K562 (cell line): ENCODE measurements at places on chromosomes 11 and 22.

GRCh38 chr11:12413141-12414052 is 36.0 kb downstream of the PARVA start:
- H3K27ac ChIP-seq: no peak overlapping the region
- no peaks in the 10 kb centered on the region for H3K36me3 ChIP-seq
- H3K4me3 ChIP-seq: no peak overlapping the region
- H3K4me1 ChIP-seq: peaks cover 12% of the 10 kb centered on the region

DNA sequence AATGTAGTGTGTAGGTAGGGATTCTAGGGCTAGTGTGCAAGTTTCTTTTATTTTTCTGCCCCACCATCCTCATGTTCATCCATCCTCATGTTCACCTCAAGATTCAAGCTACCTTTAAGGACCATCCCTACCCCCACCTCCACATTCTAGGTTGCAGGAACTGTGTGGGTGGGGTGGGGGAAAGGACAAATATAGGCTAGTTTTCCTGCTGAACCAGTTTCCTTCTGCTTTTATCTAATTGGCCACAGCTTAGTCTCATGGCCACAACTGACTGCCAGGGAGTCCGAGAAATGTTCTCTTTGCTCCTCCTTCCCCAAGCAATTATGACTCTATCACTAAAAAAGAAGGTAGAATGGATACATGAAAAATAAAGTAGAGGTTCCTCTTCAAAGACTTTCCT is 179.0 kb upstream of the LARGE1 start:
- H3K4me1 ChIP-seq: no peaks in the 10 kb centered on the region
- no peak for DNase-seq
- H3K36me3 ChIP-seq: no peaks in the 10 kb centered on the region
- no peaks in the 10 kb centered on the region for H3K27me3 ChIP-seq
- H3K4me3 ChIP-seq: no peak overlapping the region

GRCh38 chr11:110472858-110473257 is 43.1 kb downstream of the FDX1 start:
- no peaks in the 10 kb centered on the region for H3K36me3 ChIP-seq
- DNase-seq: no peak
- no peaks in the 10 kb centered on the region for H3K27me3 ChIP-seq
- H3K4me1 ChIP-seq: no peaks in the 10 kb centered on the region
- H3K27ac ChIP-seq: no peak overlapping the region

- H3K4me1 ChIP-seq: no peaks in the 10 kb centered on the region
- H3K27me3 ChIP-seq: peaks cover 10% of the 10 kb centered on the region
- no peak overlapping the region for H3K4me3 ChIP-seq
- H3K27ac ChIP-seq: no peak overlapping the region
- no peaks in the 10 kb centered on the region for H3K36me3 ChIP-seq
Observed at GRCh38 chr11:45028911-45029682, 78.4 kb upstream of the TP53I11 start.

DNA sequence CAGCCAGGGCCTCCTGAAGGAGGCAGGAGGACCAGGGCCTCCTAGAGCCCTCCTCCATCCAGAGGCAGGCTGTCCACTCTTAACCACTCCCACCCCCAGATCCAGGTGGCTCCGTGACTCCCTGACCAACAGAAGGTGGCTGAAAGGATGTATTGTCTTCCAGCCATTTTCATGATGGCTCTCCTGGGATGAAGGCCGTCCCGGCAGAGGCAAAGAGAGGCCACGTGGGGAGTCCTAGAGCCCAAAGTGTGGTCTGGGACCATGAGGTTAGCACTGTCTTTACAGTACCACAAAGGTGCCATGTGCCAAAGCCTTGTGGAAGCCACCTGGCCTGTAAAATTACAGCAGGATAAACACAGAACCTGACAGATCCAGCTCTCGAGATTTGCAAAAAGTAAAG is 42.3 kb downstream of the DUSP8 start:
- H3K27me3 ChIP-seq: no peaks in the 10 kb centered on the region
- no peak overlapping the region for H3K4me3 ChIP-seq
- no peak overlapping the region for H3K27ac ChIP-seq
- no peak for DNase-seq

DNA sequence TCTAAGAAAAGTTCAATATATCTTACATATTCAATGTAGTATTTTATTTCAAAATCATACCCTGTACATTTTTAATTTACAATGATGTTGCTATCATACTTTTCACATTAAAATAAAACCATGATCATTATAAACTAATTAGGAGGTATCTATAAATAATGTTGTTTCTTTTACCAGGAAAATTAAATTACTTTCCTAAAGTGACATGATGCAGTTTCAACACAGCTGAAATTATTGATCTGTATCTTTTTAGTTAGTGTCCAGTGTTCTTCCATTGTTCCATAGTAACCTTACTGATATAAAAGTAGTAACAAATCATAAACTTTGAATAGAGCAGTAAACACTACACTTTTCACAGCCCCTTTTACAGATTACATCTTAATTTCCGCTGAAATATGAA is 29.7 kb downstream of the GRIA4 start:
- H3K4me1 ChIP-seq: no peaks in the 10 kb centered on the region
- no peaks in the 10 kb centered on the region for H3K36me3 ChIP-seq
- H3K27me3 ChIP-seq: no peaks in the 10 kb centered on the region

DNA sequence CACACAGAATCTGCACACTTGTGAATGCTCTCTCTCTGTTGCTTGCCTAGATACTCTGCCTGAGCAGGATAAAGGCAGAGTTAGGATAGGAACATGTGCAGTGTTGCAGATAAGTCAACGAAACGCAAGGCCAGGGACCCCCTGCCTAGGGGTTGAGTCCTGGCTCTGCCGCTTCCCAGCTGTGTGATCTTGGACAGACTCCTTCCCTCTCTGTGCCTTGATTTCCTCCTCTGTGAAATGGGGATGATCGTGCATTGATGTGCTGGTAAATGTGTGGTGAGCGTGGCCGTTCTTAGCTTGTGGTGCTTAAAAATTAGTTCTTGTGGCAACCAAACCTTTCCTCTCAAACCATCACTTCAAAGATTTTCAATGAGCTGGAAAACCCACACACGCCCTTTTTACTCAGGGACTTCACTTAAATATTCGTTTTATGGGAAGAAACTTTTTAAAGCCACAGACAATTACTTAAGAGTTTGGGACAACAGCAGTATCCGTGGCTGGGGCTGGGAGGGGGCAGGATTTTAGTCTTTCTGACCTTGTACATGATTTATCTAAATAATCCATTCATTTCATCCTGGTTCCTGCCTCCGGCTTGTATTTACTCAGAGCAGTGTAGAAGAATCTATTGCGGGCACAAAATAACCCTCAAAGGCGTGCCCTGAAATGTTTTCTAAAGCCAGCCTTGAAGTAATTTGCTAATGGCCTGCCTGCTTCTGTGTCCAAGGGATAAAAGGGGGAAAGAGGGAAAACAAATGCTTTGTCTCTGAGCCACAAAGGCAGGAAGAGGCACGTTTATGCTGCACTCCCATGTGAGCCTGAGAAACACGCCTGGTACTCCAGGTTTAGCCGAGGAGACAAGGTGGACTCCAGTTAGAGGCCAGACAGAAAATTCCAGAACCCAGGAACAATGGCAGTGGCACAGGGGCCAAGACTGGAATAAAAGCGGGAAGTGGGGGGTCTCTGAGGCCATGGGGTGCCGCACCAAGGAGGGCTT is 85.0 kb upstream of the CRYBB3 start:
- no peak overlapping the region for H3K27ac ChIP-seq
- peaks cover 32% of the 10 kb centered on the region for H3K27me3 ChIP-seq
- peaks cover 6% of the 10 kb centered on the region for H3K4me1 ChIP-seq
- H3K36me3 ChIP-seq: no peaks in the 10 kb centered on the region
- DNase-seq: no peak

DNA sequence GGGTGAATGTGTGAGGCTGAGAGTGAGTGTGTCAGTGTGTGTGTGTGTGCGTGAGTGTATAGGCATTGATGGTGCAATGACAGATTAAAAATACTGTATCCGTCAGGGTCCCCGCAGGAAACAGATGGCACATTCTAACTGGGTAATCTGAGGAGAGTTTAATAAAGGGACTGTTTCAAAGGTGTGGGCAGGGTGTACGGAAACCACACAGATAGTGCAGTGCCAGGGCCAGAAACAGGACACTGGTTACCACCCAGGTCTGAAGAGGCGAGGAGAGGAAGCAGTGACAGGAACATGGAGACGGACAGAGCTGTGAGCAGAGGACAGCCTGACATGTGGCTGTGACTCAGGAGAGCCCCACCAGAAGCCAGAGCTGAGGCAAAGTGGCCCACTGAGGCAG is 16.5 kb downstream of the P2RX3 start:
- H3K36me3 ChIP-seq: no peaks in the 10 kb centered on the region
- no peak for DNase-seq
- H3K4me1 ChIP-seq: peaks cover 29% of the 10 kb centered on the region
- H3K27me3 ChIP-seq: no peaks in the 10 kb centered on the region
- H3K27ac ChIP-seq: no peak overlapping the region
- no peak overlapping the region for H3K4me3 ChIP-seq

GRCh38 chr11:112610996-112611750 is 350.0 kb upstream of the NCAM1 start:
- no peak overlapping the region for H3K27ac ChIP-seq
- no peak overlapping the region for H3K4me3 ChIP-seq
- no peaks in the 10 kb centered on the region for H3K27me3 ChIP-seq
- DNase-seq: no peak
- H3K4me1 ChIP-seq: no peaks in the 10 kb centered on the region

- H3K27ac ChIP-seq: no peak overlapping the region
- H3K4me1 ChIP-seq: no peaks in the 10 kb centered on the region
- no peak overlapping the region for H3K4me3 ChIP-seq
Observed at GRCh38 chr22:42452916-42453315, 20.7 kb upstream of the NFAM1 start.

- no peak for DNase-seq
- no peaks in the 10 kb centered on the region for H3K4me1 ChIP-seq
- no peak overlapping the region for H3K27ac ChIP-seq
- H3K27me3 ChIP-seq: no peaks in the 10 kb centered on the region
- no peaks in the 10 kb centered on the region for H3K36me3 ChIP-seq
Observed at GRCh38 chr22:33512908-33513307, 407.4 kb downstream of the LARGE1 start.

DNA sequence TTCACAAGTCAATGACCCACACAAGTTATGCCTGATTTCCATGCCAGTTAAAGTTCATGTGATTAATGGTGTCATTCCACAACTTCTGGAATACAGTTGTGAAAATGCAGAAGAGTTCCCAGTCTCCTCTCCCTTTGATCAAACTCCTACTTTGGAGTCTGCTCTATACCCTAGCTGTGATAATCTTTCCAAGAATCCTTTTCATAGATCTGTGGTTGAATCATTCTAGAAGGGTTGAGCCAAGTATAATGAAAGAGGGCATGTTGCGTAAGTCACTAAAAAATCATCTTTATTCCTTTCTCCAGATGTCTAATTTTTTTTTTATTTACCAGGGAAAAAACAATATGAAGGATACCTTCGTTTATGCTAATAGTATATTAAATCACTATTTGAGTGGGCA is 89.7 kb upstream of the CARD18 start:
- H3K27me3 ChIP-seq: no peaks in the 10 kb centered on the region
- DNase-seq: no peak
- no peaks in the 10 kb centered on the region for H3K36me3 ChIP-seq

- H3K36me3 ChIP-seq: no peaks in the 10 kb centered on the region
- H3K27me3 ChIP-seq: no peaks in the 10 kb centered on the region
- H3K4me3 ChIP-seq: no peak overlapping the region
Observed at GRCh38 chr11:98964146-98964545, 56.6 kb upstream of the CNTN5 start.

- H3K27ac ChIP-seq: no peak overlapping the region
- DNase-seq: peak; percentile 66
- H3K4me1 ChIP-seq: no peaks in the 10 kb centered on the region
- H3K4me3 ChIP-seq: no peak overlapping the region
- H3K36me3 ChIP-seq: no peaks in the 10 kb centered on the region
Observed at GRCh38 chr11:116513894-116514293, 258.9 kb downstream of the BUD13 start.

GRCh38 chr11:112965656-112966055 is 4.4 kb downstream of the NCAM1 start:
- H3K36me3 ChIP-seq: no peaks in the 10 kb centered on the region
- H3K4me3 ChIP-seq: no peak overlapping the region
- no peak overlapping the region for H3K27ac ChIP-seq
- peaks cover 18% of the 10 kb centered on the region for H3K4me1 ChIP-seq

DNA sequence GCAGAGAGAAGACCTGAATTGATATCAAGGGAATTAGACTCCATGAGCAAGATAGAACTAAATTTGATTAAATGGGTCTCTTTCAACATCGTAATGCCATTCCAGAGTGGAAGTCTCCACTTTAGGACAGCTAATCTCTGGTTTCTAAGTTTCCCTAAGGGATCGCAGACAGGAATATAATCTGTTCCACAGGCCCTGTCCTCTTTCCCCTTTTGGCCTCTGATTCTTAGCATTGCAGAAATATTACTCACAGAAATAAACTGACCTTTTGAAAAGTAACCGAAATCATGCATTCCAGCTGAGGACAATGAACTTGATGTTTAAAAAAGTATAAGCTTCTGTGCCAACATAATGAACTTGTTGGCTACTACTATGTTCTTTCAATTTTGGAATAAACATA is 227.8 kb downstream of the ETS1 start:
- H3K4me1 ChIP-seq: no peaks in the 10 kb centered on the region
- no peak overlapping the region for H3K27ac ChIP-seq
- H3K36me3 ChIP-seq: no peaks in the 10 kb centered on the region
- DNase-seq: no peak
- no peak overlapping the region for H3K4me3 ChIP-seq
- H3K27me3 ChIP-seq: no peaks in the 10 kb centered on the region

DNA sequence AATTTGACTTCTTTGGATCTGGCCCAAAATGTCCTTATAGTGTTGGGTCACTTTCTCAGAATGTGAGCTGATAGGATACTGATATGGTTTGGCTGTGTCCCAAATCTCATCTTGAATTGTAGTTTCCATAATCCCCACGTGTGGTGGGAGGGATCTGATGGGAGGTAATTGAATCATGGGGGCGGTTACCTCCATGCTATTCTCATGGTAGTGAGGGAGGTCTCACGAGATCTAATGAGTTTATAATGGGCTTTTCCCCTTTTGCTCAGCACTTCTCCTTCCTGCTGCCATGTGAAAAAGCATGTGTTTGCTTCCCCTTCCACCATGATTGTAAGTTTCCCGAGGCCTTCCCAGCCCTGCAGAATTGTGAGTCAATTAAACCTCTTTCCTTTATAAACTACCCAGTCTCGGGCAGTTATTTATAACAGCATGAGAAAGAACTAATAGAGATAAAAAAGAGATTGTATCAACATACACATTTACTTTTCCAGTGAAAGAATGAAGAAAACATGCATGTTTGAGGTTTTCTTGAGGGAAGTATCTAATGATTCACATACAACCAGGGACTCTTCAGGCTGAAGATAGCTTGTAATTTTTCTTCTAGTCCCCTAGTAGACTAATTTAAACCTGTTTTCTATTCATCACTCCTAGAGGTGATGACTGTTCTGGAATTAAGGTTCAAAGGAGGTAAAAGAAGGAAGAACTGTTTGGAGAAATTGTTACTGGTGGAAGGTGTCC is 17.3 kb upstream of the CSTF3 start:
- no peaks in the 10 kb centered on the region for H3K36me3 ChIP-seq
- no peak overlapping the region for H3K4me3 ChIP-seq
- peaks cover 8% of the 10 kb centered on the region; the same call in 2 of the 3 replicates for H3K4me1 ChIP-seq
- H3K27ac ChIP-seq: no peak overlapping the region
